Left lung (tissue), 14 donors: ENCODE measurements at places on chromosomes 2 and 18. TPM values are rescaled to one million over a fixed set of nuclear protein-coding genes. Genes with fewer than 3 reads are reported as not detected.

RNASEH1 gene
- 16.1 TPM for total RNA-seq

DNA sequence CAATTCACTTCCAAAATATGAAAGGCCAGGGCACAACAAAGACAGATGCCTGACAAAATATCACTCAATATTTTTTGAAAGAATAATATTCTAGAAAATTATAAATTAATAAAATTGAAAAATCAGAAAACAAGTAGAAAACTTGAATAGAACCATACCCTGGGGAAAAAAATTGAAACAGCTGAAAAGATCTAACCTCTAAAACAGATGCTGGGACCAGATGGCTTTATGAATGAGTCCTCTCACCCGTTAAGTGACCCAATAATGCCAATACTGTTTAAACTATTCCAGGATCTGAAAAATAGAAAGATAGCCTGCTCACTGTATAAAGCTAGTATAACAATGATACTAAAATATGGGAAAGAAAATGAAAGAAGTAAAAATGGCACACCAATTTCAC is 322.3 kb upstream of the VWC2L start:
- no peak for DNase-seq

SLC4A3 gene
- 2.9 TPM for total RNA-seq

GRCh38 chr2:38159597-38159996 is 83.6 kb upstream of the CYP1B1 start:
- peak; percentile 67 for DNase-seq

KCNK3 gene
- total RNA-seq, result 17.8 TPM

- no peak for DNase-seq
Observed at GRCh38 chr18:12026562-12026961, 45.3 kb downstream of the IMPA2 start.
